ENCODE measurements at places on chromosomes 11 and 22.

DNA sequence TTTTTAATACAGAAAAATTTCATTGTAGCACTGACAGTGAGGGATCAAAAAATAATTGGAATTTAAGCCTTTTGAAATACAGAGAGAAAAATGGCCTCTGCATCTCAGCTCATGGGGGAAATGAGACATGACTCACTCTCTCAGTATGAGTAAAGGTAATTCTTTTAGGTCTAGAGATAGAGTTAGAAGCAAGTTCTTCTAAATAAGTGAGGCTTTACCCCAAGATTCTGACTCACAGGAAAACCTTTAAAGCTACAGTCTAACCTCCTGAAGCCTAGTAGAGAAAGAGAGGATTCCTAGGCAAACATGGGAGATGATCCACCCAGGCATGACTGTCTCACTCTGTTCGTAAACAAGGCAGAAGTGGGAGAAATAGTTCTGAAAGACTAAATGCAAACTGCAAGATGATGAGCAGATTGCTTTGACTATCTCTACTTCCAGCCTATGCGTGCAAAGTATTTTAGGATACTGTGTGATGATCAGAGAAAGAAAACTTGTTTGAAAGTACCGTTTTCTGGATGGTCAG lies 1003.3 kb upstream of the CCDC90B start:
- DNase-seq, result no peak

DNA sequence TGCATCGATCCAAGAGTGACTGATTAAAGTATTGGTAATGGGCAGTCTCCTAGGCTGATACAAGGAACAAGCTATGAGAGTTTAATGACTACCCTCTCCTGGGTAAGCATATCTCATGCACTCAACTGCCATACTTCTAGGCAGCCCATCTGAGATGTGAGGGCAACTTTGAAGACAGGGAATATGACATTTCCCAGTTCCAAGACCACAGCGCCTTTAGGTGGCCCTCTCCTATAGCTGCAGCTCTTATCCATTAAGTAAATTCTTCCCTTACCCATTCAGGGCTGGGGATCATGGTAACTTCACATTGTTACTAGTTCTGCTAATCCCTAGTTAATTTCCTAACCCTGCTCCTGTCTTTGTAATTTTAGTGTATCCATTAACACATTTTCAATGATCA lies 157.3 kb upstream of the CTSC start:
- DNase-seq, result no peak

- DNase-seq, result no peak
Observed at GRCh38 chr22:25100948-25101347, 98.7 kb upstream of the CRYBB3 start.

DNA sequence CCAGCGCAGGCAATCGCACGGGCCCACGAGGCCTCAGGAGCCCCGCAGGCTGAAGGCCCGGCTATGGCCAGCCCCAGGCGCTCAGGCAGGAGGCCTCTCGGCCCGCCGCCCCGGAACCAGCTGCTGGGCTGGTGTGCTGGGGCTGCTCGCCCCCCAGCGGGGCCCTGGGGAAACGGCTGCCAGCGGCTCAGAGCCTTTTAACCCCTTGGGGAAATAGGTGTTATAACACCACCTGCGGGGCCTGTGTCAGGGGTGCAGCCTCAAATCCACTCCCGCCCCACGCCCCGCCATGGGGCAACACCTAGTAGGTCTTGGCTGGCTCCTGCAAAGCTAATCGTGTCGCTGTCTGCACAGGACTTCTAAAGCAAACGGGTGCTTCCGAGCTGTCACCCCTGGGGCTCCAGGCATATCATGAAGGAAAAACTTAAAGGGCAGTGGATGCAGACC lies 237.4 kb downstream of the TTC28 start:
- DNase-seq, result peak; percentile 81

- no peak for DNase-seq
Observed at GRCh38 chr11:119619665-119620064, 109.3 kb downstream of the NECTIN1 start.

- DNase-seq, result peak; percentile 65
Observed at GRCh38 chr11:95068549-95068948, 1.8 kb downstream of the SRSF8 start.

DNA sequence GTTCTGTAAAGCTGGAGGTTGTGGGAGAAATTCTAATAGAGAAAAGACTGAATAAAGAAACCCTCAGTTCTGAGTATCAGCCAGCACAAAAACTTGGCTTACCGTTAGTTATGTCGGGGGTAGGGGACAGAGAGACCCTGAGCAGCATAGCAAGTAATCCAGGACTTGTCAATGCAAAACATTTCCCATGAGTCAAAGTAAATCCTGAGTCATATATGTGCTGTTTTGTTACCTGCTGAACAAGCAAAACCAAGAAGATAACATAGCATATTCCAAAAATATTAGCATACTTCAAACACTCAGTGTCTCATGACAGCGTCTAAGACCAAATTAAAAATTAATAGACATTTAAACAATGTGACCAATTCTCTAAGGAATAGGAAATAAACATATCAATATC lies 75.1 kb upstream of the LUZP2 start:
- no peak for DNase-seq

GRCh38 chr11:10667521-10667885 lies 26.1 kb downstream of the IRAG1 start:
- DNase-seq, result no peak

- DNase-seq, result no peak
Observed at GRCh38 chr11:10942620-10943019, 84.8 kb upstream of the ZBED5 start.

GRCh38 chr22:49643466-49643865 lies 184.2 kb downstream of the BRD1 start:
- DNase-seq, result no peak

GRCh38 chr11:132607575-132607974 lies 924.7 kb downstream of the OPCML start:
- no peak for DNase-seq

DNA sequence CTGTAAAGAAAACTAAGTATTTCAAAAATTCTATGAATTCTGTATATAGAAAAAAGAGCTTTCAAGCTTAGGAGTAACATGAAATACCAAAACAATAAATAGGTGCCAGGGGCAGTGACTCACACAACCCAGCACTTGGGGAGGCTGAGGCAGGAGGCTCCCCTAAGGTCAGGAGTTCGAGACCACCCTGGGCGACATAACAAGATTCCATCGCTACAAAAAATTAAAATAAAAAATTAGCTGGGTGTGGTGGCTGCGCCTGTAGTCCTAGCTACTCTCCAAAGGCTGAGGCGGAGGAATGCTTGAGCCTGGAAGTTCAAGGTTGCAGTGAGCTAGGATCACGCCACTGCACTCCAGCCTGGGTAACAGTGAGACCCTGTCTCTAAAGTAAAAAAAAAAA lies 21.5 kb downstream of the ZNF280B start:
- DNase-seq, result no peak

GRCh38 chr11:10694486-10695239 lies 1.1 kb upstream of the IRAG1 start:
- no peak for DNase-seq
